Natural killer cell treated with Interleukin-12 subunit alpha and Interleukin-12 subunit beta and Interleukin-15 and Interleukin-18, amount 100 ng/mL, for 72 hours (primary cell): ENCODE measurements at places on chromosomes 6 and 20. TPM values are rescaled to one million over a fixed set of nuclear protein-coding genes. Genes with fewer than 3 reads are reported as not detected.

Gene IFT52
- total RNA-seq: 20.7 TPM

Gene HECA
- total RNA-seq: 30.3 TPM

Gene CABLES2
- 9.4 TPM for total RNA-seq

Gene KIAA1755
- total RNA-seq: not detected

Gene RAB44
- total RNA-seq: 4.1 TPM
